Left ventricle myocardium inferior (tissue), 1 donor: ENCODE measurements at places on chromosomes 7 and 10.
A peak's percentile ranks its signal among the peaks of the same experiment; 100 is the strongest.

DNA sequence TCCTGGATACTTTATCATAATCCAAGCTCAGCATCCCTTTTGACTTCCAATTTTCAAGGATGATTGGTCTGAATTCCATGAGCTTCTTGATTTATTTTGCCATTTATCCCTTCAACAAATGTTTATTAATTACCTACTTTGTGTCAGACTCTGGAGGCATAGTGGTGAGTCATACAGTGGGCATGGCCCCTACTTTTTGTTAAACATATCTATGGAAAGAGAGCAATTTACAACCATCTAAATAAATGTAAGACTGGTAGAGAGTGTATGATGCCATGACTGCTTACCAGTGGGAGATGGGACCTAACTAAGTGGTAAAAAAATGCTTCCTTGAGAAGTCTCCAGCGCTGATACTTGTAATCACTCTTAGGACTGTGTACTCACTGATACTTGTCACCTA is 286.6 kb downstream of the SUGCT start:
- DNase-seq, result no peak

GRCh38 chr10:822661-823367 is 108.7 kb downstream of the LARP4B start:
- DNase-seq, result no peak

DNA sequence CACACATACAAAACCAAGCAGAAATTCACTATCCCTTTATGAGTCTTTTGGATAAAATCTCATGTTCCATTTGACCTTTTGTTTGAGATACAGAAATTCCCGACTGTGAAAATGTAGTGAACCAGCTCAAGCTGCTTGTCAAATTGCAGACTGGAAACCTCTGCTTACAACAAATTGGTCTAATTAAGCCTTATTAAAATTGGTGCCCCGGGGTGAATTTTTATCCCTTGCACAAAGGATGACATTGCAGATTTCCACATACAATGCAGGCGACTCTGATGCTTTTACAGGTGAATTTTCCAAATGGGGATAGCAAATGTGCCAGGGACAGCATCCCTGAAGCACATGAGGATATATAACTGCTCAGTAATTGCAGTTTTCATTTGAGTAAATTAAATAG is 257.3 kb downstream of the BMPER start:
- DNase-seq, result no peak

- no peak for DNase-seq
These were observed 154.3 kb upstream of the SEMA3D start for GRCh38 chr7:85341121-85341520.

GRCh38 chr10:130233035-130233360 is 96.8 kb downstream of the GLRX3 start:
- no peak for DNase-seq

DNA sequence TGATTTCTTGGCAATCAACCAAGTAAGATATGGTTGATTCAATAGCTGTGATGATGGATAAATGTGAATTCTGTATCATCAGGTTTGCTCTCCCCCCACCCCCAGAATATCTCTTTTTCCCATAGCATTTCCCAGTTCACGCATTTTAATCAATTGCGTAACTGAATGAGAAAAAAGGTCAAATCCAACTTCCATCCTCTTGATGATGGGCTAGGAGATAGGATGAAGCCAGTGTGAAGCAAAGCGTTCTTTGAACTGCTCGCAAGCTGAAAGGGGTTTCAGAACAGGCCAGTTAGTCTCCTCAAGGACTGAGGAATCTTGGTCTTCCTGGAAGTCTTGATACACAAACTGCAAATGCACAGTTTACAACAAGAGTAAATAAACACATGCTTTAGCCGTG is 94.5 kb upstream of the ARMC3 start:
- no peak for DNase-seq

DNA sequence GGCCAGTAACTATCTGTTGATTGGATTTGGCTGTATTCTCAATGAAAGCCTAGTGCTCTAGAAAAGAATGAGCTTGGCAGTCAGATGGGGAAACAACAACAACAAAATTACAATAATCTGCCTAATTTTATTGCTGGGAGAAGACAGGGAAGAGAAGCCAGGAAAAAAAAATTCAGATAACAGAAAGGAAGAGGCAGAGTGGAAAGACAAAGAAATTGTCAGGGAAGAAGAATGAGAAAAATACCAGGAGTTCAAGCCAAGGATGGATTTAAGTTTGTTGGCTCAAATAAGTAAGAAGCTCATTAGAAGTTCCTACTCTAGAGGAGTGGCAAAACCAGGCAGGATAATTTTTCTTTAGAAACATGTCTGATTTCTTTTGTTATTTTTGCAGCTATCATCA is 45.9 kb upstream of the PRKG1 start:
- no peak for DNase-seq

GRCh38 chr10:84522612-84523462 is 194.4 kb downstream of the CCSER2 start:
- DNase-seq, result no peak

DNA sequence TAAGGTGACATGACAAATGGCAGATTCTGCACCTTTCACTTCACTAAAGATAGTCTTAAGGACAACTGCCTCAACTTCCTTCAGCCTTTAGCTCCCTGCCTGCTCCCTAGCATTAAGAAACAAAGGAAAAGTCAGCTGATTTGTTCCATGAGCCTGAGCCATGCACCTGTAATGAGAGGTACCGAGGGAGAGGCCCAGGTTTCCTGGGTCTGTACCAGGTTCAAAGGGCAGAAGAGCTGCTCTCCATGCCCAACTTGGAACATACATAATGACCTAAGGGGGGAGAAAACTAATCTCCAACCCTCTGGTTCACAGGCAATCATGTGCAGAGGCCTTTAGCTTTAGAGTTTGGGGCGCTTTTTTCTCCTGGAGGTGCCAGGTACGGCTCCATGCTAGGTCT is 111.2 kb downstream of the JAZF1 start:
- no peak for DNase-seq

DNA sequence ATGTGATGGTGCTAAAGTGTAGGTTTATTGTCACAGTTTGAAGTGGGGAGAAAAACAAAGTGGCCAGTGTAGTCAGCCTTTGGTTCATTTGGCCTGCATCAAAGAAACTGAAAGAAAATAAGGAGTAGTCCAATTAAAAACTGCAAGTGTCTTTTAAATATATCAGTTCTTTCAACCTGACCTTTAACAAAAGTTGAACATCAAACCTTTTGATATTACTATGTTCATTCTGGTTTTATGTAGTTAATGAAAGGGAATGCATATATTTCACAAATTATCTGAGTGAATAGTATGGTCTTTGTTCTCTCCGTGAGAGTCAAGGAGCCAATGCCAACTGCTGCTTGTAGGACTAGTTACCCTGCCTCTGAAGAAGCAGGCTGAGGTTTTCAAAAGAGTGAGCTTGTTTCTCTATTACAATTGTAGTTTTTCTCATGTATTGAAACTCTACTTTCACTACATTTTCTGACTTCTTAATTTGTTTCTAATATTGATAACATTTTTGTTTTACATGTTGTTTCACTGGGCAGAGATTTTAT is 1160.8 kb upstream of the LRRTM3 start:
- DNase-seq, result no peak

DNA sequence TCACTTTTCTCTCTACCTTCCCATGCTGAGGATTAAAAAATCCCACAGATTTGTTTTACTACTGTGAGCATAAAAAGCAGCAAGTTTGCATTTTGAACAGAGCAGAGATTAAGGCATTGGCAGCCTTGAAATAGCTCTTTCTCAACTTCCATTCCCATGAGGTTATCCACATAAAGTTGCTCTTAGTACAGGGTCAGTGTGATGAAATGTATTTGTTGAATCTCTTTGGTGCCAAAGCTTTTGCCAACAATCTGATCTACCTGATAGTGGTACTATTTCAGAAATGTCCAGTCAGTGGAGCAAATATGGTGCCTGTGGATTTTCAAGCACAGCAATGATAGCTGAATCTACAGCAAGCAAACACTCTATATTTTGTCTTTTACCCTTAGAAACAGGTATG is 254.8 kb downstream of the INHBA start:
- no peak for DNase-seq

DNA sequence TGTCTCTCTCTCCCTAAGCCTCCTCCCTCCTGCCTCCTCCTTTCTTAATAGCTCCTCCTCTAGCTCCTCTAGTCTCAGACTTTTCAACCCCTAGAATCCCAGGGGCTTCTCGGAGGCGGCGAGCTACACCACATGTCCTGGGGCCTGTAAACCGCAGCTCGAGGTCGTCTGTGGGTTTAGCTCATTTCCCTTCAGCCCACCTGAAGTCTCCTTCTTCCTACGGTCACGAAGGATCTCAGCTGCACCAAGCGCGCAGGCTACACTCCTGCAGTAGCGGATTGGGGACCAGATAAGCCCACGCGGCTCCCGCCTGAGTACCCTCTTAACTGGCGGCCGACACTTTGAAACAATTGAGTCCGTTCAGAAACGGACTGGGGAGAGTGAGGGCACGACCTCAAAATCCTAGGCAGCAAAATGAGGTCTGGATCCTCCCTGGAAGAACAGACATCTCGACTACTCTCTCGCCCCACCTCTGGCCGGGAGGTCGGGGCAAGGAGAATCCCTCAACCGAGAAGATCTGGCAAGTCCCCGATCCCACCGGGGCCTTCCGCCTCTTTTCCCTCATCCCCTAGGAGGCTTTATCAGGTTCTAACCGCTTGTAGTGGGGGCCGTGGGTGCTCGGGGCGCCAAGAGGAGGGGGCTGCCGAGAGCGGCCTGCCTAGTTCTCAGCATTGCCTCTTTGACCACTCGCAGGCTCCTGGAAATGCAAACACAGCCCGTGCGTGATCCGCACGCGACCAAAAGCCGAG is 1.3 kb upstream of the SORCS3 start:
- no peak for DNase-seq

DNA sequence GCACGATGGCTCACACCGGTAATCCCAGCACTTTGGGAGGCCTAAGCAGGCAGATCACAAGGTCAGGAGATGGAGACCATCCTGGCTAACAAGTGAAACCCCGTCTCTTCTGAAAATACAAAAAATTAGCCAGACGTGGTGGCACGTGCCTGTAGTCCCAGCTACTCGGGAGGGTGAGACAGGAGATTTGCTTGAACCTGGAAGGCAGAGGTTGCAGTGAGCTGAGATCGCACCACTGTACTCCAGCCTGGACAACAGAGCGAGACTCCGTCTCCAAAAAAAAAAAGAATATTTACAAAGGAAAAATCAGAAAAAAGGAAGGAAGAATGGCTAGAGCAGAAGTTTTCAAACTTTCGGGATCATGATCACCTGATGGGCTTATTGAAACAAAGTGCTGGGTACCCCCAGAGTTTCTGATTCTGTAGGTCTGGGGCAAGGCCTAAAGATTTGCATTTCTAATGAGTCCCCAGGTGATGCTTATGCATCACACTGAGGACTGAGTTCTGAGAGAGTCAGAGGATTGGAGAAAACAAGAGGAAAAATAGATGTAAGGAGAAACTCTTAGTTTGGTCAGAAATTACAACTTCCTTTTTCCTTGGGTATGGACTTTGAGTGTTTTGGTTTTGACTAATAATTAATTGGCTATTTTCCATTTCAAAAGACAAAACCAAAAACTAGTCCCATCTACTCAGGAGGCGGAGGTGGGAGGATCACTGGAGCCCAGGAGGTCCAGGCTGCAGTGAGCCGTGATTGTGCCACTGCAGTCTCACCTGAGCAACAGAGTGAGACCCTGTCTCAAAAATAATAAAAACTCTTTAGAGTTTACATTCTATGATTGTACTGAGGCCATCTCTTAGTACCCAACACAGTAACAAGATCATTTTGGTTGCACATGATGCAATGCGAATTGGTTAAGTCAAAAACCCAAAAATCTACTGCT is 14.4 kb downstream of the MARCHF5 start:
- no peak for DNase-seq

- DNase-seq, result no peak
These were observed 5.1 kb downstream of the ERV3-1 start for GRCh38 chr7:65001291-65001814.

DNA sequence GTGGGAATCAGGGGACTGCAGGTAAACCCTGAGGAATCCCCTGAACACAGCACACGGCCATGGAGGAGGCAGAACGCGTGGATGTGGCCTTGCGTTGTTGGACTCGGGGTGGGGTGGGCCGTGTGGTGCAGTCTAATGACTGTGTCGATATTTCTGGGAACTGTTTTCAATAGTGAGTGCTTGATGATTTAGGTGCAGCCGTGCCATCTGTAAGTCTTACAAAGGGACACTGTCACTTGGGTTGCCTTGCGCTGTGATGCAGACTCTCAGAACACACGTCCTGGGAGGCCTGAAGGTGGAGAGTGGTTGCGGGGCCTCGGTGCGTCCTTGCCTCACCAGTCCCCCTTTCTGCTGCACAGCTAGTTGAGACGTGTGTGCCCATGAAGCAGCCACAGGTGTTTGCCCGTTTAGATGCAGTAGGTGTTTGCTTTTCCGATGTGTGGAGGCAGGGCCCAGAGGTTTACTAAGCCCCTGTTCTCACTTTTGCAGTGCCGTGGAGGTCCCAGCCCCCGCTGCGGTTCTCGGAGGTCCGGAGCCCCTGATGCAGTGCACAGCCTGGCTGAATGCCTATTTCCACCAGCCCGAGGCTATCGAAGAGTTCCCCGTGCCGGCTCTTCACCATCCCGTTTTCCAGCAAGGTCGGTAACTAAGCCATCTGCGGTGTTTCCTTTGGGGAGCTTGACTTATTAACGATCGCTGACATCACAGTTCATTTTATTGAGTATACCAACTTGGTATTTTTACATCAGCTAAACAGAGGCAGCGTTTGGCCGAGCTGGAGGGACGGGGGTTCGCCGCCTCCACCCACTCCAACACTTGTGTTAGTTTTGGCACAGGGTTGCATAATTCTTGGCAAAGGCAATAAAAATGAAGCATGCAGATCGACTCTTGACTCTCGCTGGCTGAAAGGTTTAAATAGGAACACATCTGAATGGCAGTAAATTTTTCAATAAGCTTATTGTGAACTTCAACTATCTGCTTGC is 240.7 kb downstream of the MGMT start:
- DNase-seq, result peak; percentile 49

- no peak for DNase-seq
These were observed 54.9 kb upstream of the HELLS start for GRCh38 chr10:94490789-94491039.

DNA sequence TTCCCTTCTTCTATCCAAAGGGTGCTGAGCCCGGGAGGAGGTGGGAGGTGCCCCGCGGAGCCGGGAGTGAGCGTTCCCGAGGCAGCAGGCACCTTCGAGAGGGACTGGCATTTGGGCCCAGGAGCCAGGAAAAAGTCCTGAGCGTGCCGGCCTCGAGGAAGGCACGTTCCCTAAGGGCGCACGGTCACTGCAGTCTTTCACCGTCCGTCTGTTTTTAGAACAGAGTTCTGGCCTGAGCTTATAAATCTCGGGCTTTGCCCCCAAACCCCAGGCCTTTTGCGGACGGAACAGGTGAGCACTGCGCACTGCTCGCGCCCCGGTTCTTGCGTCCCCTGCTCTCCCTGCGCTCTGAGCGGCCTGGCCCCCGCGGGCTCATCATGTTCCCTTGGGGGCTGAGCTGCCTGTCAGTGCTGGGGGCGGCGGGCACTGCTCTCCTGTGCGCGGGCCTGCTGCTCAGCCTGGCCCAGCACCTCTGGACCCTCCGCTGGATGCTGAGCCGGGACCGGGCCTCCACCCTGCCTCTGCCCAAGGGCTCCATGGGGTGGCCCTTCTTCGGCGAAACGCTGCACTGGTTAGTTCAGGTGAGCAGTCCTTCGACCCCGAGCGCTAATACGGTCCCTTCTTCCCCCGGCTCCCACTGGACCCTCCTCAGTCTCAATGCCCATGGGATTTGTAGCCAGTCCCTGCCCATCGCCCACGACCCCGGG is 442 bp downstream of the CYP26C1 start:
- no peak for DNase-seq
